ENCODE measurements at places on chromosomes 1 and 21.

DNA sequence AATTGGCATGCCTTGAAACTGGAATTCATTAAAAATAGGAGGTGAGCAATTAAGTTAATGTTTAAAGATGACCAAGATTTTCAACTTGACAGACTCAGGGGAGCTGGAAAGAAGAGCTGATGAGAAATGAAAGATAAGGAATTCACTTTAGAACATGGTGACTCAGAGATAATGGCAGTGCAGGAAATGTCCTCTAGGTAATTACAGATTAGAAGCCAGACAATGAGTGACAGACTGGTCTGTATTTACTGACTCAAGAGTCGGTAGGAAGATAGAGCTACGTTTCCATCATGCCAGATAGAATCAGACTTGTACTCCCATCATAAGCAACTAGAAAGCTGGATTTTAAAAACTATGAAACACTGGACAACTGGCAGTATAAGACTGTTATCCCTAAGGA is 151.6 kb downstream of the AJAP1 start:
- no peak for DNase-seq

DNA sequence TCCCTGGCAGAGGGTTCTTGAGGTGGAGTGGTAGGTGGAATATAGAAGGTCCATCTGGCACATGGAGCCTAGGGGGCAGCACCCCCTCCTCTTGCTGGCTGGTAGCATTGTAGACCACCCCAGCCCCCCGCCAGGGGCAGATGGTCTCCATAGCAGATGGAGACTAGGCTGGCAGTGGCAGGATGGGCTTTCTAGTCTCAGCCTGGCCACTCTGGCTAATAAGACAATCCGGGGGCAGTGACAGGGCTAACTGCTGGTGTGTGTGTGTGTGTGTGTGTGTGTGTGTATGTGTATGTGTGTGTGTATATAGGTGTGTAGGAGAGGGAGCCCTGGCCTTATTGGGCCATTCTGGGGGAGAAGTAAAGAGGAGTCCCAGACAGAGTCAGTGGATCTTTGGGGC is 16.1 kb downstream of the UTP11 start:
- no peak for DNase-seq

DNA sequence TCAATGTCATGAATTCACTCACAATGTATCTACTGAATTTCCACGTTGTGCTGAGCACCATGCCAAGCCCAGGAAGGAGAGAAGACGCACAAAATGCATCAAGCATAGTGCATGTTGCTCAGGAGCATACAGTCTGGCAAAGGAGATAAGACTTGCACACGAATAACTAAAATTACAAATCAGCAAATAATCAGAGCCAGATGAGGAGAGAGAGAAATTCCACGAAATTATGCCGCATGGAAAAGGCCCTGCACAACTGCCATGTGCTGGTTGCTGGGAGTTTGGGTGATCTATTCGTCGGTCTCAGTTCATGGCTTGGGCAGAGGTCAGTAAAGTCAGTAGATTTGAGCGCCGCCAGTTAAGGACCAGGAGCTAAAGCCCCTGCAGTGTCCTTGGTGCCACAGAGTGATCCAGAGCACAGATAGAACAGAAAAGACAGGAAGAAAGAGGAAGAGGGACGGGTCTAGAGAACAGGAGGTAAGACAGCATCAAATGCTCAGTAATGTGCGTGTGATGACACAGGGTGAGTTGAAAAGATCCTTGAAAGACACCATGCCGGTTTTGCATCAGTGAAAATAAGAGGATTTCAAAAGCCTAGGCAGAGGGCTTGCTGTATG is 55.1 kb upstream of the ZNF281 start:
- no peak for DNase-seq

GRCh38 chr1:46719689-46720088 is 775 bp upstream of the EFCAB14 start:
- DNase-seq: no peak

DNA sequence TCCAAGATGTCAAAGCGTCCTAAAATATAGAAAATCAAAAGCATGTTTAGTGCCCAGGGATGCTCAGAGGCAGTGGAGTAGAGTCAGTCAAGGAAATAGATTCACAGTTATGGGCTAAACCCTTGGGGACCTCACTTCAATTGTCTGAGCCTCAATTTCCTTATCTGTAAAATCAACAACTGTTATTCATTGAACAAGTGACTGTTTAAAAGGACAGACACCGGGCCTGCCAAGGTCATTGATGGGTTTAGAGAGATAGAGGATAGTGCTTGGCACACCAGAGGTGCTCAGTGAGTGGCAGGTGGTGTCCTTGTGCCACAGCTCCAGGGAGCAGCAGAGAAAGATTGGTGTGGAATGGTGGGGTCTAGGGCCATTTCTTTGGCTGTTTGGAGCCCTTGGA is 12.8 kb downstream of the PLA2G5 start:
- no peak for DNase-seq

DNA sequence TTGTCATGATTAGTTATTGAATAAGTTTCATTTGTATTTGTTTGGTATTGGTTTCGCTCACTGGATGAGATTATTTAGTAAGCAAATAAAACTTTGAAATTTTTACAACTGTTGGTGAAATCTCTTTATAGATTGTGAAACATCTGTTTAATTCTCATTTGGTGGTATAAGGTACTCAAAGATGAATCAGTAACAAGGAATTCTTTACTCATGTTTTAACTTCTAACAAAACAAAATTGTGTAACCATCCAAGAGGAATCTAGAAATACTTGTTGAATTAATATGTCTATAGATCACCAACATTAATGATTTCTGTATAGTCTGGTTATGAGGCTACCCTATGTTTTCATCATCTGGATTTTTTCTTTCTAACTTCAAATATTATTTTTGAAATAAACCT is 62.8 kb upstream of the USP25 start:
- peak; percentile 66 for DNase-seq

- DNase-seq: no peak
These were observed 499.2 kb downstream of the OMA1 start for GRCh38 chr1:58047265-58047858.

GRCh38 chr1:206570529-206570928 is 41.7 kb downstream of the EIF2D start:
- no peak for DNase-seq

DNA sequence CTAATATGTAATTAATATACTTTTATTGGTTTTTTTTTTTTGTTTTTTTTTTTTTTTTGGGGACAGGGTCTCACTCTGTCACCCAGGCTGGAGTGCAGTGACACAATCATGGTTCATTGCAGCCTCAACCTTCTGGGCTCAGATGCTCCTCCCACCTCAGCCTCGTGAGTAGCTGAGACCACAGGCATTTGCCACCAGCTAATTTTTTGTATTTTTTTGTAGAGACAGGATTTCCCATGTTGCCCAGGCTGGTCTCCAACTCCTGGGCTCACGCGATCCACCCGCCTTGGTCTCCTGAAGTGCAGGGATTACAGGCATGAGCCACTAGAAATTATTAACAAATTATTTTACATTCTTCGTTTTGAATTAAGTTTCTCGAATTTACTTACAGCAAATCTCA is 16.8 kb upstream of the POGZ start:
- DNase-seq: no peak

DNA sequence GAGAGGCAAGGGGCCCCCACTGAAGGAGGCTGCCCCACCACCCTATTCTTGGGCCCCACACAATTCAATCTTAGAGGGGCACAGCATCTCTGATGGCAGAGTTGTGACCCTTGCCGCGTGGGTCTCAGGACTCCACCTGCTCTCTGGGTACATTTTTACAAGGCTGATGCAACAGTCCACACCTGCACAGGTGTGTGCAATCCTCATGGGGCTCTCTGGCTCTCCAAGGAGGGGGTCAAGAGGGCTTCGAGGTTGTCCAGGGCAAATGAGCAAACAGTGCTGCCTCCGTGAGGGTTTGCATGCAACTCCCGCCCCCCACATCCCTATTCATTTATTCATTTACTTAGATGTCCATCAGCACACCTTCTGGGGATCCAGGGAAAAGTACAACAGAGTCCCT is 81.6 kb upstream of the IFFO2 start:
- no peak for DNase-seq

GRCh38 chr1:222167896-222168295 is 380.0 kb downstream of the HHIPL2 start:
- DNase-seq: no peak

- no peak for DNase-seq
These were observed 15.4 kb downstream of the TTLL10 start for GRCh38 chr1:1189111-1189510.

DNA sequence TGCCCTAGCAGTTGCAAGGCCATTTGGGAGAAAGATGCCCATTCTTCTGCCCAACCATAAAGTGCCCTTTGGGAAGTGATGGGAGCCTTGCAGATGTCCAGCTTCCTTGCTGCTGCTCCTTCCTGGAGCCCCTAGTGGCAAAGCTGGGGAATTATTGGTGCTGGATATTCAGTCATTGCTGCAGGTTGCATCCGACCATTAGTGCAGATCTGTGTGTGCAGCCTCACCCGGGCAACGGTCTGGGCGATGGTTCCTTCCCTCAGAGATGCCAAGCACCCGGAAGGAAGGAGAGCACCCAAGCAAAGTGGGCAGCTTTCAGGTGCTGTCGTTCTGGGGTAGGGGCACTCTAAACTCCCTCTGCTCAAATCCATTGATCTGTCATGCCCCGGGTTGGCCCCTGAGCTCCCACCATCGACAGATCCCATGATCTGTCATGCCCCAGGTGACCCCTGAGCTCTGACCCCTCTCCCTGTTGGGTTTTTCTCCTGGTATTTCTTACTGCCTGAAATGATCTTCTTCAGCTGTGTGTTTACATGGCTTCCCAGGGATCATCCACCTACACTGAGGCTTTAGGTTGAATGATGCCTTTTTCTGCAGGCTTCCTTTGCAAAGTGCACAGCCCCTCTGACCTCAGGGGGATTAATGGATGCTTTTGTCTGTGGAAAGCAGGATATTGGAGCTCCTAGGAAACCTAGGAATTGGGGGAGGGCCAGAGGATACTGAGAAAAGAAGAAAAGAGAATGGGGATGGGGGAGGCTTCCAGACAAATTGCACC is 467.5 kb downstream of the PTPRU start:
- DNase-seq: peak; percentile 58

- no peak for DNase-seq
These were observed 30.1 kb downstream of the PRDM15 start for GRCh38 chr21:41848958-41849580.

- no peak for DNase-seq
These were observed 7.8 kb upstream of the TNFRSF8 start for GRCh38 chr1:12055259-12055658.

Measured in fibroblast of lung (primary cell).